ENCODE measurements at places on chromosomes 3 and 15.

DNA sequence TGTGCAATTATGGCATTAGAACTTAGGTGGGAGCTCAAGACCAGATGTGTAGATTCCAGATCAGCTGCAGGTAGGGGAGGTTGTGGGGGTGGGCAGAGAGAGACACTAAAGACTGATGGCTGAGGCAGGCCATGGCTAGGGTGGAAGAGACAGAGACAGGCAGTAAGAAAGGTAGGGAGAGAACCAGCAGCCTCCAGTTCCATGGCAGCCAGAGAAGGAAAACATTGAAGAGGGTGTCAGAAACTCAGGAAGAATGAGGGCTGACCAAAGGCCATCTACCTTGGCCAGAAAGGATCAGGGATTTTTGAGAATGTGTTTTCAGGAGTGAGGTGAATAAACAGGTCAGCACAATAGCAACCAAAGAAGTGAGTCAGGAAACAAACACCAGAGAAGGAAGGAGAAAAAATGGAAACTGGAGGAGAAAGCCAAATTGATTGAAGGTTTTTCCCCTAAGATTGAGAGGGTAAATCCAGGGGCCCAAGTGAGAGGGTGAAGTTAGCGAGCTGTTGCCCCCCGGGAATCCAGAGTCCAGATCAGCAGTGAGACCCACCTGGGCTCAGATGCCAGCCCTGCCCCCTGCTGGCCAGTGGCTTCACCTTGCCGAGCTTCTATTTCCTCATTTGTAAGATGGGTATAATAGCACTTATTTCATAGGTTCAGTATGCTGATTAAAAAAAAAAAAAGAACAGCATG, 41.0 kb downstream of the ABHD2 start:
- no peak for DNase-seq

GRCh38 chr3:153028381-153028780, 133.6 kb upstream of the RAP2B start:
- DNase-seq: no peak

DNA sequence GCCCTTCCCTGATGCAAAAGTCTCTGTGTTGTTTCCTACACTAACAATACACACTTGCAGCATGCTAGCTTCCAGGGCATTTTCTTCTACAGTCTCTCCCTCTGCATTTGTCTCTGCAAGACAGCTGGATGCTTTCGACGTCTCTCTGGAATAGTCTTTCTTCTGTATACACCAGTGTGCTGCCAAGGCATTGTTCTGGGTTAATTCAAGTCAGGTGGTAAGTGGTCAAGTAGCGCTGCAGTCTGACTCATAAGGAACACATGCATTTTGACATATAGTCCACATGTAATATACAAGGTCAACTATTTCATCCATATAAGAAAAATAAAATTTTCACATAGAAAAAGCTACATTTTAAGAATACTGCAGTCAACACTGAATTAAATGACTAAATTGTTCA, 92.7 kb downstream of the MYLK start:
- no peak for DNase-seq

- no peak for DNase-seq
Observed at GRCh38 chr3:124444896-124445295, 285.4 kb upstream of the UMPS start.
